ENCODE measurements at places on chromosomes 7 and 10.

GRCh38 chr7:100886142-100886935 is 3.2 kb downstream of the UFSP1 start:
- DNase-seq: no peak

DNA sequence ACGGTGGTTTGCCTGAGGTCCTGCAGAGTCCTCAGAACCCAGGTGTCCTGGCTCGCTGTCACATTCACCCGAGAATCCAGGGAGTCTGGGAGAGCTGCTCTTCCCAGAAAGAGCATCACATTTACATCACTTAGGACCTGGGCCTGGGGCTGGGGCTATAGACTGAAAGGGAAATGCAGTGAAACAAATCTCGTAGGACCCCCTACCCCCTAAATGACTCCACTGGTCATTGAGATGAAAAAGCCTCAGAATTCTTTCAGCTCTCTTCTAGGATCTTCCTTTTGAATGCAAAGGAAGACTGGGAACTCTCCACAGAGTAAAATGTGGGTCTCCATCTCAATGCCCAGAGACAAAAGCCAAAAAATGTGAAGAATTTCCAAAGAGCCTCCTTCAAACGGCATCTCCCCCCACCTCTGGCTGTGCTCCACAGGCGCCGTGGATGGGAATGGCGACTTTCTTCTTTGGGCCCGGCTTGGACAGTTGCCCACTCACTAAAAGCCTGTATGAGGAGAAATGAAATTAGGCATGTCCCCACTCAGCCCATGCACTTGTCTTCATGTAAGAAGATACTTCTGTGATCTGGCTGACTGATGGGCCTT is 49.0 kb upstream of the PODXL start:
- no peak for DNase-seq

- DNase-seq: peak; percentile 40
Observed at GRCh38 chr7:38463277-38464225, 167.6 kb downstream of the AMPH start.

GRCh38 chr10:91983416-91983815 is 59.8 kb downstream of the BTAF1 start:
- DNase-seq: peak; percentile 11

DNA sequence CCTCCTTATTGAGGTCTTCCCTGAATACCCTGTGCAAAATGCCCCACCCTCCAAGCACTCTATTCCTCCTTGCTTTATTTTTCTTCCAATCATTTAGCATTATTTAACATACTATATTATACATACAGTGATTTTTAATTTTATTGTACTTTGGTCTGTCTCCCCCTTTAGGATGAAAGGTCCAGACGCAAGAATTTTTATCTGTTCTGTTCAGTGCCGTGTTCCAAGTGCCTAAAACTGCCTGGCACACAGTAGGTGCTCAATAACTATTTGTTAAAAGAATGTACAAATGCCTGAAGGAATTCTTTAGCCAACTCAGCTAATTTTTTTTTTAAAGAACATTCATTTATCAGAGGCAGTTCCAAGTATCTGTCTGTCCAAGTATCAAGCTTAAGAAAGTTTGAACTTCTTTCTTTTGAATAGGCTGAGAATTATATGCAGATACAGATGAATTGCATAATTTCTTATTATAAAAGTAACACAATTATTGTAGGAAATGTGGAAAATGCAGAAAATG is 34.1 kb upstream of the SLC25A13 start:
- no peak for DNase-seq

GRCh38 chr7:30244340-30244739 is 40.1 kb upstream of the ZNRF2 start:
- no peak for DNase-seq

DNA sequence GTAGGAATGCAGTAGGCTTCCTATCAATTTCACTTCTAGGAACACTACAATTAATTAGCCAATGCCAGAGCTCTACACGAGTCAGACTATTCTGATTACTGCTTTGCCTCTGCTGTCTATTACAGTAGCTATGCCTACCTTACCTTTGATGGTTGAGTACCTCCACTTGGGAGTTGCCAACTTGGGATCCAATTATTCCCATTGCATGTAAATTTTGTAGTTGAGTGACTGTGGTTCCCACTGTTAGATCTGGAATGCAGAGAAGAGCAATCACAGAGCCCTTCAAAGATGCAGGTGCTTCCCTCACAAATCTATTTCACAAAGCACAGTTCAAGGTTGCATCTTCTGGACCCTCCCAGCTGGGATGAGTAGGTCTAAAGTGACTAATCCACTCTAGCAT is 62.9 kb upstream of the AASS start:
- DNase-seq: no peak

GRCh38 chr10:28734938-28735759 is 57.8 kb downstream of the BAMBI start:
- DNase-seq: peak; percentile 97

All from fibroblast of villous mesenchyme (primary cell).